Karpas-422 (cell line): ENCODE measurements at places on chromosomes 2 and 18.

GRCh38 chr18:24877066-24877465 is 416.6 kb downstream of the HRH4 start:
- no peak for DNase-seq

DNA sequence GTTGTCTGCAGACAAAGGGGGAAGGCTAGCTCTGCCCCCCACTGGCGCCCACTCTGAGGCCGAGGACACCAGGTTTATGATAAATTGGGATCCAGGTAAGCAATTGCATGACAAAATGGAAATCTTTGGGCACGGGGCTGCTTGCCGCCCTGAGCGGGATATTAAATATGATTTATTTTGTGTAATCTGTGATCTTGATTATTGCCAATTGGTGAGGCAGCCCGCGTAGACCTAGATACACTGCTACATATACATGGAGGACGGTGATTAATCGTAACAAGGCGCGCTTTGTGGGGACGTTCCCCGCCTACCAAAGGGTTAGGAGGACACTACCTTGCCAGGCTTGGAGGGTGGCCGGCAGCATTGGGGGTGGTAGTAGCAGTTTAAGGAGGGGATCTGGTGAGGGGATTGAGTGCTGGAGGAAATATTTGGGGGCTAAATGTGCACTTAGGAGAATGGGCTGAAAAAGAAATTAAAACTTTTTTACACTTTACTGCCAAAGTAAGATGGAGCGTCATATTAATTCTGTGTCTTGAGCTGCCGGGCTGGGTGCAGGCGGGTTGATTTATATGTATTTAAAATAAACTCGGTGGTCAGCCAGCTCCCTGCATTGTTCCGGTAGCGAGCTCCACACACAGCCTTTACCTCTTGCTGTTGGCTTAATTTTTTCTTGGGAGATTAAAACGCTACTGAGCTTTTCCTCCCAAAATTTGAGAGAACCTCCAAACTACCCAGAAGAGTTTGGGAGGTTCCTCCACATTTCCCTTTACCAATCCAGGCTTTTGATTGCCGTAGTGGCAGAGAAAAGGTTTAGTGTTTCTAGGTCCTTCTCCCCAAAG is 4.1 kb downstream of the HOXD3 start:
- no peak for DNase-seq

DNA sequence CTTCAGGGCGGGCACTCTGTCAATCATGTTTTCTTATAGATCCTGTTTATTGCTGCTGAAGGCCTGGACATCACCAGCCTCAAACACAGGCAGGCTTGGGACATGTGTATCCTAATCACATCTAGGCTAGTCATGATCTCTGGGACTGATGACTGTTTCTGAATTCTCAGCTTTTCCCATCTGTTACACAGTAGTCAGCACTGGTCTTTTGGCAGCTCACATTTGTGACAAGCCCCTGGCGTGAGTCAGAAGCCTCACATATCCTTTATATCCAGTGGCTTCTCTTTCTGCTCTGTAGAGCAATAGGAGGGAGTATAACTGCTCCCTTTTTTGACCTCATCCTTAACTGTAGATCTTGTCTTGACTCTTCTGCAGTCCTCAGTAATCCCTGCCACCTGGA is 4.5 kb downstream of the SEMA4F start:
- no peak for DNase-seq

DNA sequence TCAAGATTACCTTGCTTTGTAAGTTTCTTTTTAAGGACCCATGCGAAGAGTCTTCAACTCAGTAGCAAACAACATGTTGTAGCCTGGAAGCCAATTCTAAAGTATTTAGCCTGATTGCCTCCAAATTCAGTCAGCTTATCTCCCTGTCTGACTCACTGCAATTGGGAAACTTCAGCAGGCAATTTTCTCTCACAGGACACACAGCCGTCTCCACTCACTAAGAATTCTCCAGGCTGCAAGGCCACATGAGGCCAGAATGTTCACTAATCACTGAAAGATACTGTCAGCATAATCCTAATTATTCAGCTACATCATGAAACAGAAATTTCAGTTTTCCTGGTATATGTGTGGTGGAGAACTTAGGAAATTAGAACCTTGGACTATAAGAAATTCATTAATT is 78.1 kb upstream of the PDE1A start:
- no peak for DNase-seq

DNA sequence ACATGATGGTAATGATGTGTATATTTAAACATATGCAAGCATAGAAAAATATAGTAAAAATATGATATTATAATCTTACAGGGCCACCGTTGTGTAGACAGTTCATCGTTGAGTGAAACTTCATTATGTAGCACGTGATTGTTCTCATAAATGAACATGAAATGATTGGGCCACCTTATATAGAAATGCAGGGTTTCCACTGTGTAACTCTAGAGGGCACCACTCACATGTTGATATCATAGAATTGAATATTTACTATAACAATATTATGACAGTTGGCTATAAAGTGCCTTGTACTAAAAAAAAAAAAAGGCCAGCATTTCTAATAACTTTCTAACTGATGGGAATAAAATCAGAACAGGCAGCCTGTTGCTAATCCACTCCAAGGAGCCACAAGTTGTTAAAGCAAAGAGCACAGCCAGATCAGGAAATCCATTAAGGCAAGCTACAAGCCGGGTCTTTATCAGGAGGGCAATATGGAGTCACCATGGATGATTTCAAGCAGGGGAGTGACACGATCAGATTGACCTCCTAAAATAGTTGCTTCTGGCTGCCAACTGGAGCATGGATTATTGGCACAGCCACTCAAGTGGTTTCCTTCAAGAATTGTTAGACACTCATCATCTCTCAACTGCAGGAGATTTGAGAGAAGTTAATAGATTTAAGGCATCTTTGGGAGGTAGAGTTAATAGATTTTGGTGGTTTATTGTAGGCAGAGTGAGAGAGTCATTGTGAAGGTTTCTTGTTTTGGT is 16.7 kb downstream of the IL1F10 start:
- DNase-seq = peak; percentile 65

DNA sequence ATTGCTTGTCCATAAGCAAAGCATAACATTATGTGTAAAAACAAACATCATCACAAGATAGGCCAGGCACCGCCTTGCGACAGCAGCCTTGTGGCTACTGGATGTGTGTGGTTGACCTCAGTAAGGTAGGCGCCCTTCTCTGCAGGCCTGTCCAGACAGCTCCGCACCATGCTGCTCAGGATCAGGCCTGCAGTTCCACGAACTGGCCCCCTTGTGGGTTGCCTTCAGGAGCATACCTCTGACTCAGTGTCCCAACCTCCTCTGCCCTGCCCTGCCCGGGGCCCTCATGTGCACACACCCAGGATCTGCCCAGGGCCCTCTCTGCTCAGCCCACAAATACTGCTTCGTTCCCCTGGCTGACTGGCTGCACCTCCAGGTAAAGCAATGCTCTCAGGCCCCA is 16.1 kb upstream of the ZNF236 start:
- DNase-seq = no peak

GRCh38 chr2:64888591-64889309 is 100.4 kb upstream of the SLC1A4 start:
- no peak for DNase-seq

- DNase-seq = no peak
Measured at GRCh38 chr18:26771524-26771923, 94.0 kb downstream of the AQP4 start.

DNA sequence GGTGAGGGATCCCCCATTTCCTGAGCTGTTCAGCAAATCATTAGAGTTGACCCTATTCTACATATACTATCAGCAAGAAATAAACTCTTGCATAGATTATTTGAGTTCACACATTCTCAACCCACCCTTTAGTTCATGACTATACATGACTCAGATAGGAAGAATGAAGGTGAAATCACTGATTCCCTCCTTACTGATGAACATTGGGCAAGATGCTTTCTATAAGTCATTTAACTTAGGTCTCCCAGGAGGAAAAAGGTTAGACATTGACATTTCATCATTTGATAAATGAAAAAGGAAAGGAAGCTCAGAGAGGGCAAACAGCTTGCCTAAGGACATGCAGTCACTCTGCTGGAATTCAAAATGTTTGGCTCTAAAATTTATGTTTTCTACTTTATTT is 408.0 kb downstream of the TMEM182 start:
- DNase-seq = no peak

GRCh38 chr2:15049096-15049993 is 416.8 kb downstream of the LRATD1 start:
- no peak for DNase-seq

DNA sequence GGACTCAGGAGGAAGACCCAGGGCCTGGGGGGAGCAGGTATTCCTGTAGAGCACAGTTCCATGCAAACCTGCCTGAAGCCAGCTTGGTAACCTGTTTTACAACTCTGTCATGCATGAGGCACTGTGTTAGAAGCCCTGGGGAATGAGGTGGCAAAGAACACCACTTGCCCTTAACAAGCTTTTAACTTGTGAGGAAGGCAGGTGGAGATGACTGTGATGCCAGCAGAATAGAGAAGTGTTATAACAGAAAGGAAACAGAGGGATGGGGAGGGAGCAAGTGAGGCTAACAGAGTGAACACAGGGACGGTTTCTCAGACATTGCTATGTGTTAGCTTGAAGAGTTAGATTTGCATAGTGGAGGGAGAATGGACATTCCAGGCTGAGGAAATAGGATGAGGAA is 11.5 kb upstream of the IL1A start:
- peak; percentile 40 for DNase-seq

GRCh38 chr18:11784674-11785304 is 66.4 kb upstream of the CHMP1B start:
- DNase-seq = no peak

DNA sequence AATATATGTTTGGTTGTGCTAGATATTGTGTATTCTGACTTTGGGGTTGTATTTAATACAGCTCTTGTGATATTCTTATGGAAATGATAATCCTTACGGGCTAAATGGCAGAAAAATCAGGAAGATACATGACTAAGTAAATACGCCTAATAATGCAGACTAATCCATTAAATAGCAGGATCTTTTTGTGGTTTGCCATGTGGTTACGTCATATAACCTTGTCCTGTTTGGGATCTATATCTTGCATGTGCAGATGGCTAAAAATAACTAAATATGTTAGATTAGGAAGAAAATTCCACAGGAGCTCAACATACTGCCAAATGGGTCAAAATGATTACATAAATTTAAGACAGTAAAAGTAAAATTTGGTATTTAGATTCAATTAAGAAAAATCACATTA is 83.0 kb downstream of the NEB start:
- DNase-seq = no peak

GRCh38 chr2:172582656-172583055 is 26.8 kb downstream of the PDK1 start:
- DNase-seq = peak; percentile 44

DNA sequence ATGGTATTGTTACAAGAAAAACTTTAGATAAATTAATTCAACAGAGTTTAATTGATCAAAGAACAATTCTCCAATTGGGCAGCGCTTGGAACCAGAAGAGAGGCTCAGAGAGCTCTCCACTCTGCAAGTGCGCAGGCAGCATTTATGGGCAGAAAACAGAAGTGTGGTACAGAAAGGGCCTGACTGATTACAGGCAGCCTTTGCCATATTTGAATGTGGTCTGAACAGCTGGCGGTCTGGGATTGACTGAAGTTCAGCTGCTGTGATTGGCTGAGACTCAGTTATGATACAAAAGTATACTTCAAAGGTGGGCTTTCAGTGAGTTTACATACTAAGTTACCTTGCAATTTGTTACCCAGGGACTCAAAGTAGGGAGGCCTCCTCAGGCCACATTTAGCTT is 301.3 kb upstream of the ID2 start:
- DNase-seq = peak; percentile 41

DNA sequence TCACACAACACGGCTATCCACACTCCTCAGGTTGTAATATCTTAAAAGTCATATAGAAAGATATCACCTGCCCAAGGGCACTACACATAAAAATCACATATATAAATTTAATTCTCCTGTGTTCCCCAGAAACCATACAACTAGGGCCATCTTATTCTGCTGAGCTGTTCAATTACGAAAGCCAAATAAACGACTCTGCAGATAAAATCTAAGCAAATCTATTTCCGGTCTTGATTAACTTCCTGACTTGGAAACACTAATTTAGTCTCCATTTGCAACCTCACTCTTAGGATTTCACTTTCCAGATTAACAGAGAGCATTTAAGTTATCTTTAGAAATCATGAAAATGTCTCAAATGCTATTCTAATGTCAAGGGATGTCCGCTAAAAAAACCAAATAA is 23.9 kb upstream of the STK17B start:
- DNase-seq = peak; percentile 60

GRCh38 chr2:8956774-8957173 is 46.7 kb downstream of the MBOAT2 start:
- DNase-seq = no peak

- DNase-seq = no peak
Measured at GRCh38 chr18:63192126-63192884, 127.3 kb downstream of the BCL2 start.
